CD4-positive, alpha-beta T cell (primary cell): ENCODE measurements at places on chromosomes 4 and X.

GRCh38 chrX:37834937-37835336, 12.4 kb downstream of the DYNLT3 start:
- no peak for DNase-seq

GRCh38 chrX:70033348-70034051, 16.2 kb downstream of the AWAT2 start:
- DNase-seq, result peak; percentile 9

GRCh38 chr4:165612936-165613335, 234.1 kb downstream of the CPE start:
- no peak for DNase-seq

DNA sequence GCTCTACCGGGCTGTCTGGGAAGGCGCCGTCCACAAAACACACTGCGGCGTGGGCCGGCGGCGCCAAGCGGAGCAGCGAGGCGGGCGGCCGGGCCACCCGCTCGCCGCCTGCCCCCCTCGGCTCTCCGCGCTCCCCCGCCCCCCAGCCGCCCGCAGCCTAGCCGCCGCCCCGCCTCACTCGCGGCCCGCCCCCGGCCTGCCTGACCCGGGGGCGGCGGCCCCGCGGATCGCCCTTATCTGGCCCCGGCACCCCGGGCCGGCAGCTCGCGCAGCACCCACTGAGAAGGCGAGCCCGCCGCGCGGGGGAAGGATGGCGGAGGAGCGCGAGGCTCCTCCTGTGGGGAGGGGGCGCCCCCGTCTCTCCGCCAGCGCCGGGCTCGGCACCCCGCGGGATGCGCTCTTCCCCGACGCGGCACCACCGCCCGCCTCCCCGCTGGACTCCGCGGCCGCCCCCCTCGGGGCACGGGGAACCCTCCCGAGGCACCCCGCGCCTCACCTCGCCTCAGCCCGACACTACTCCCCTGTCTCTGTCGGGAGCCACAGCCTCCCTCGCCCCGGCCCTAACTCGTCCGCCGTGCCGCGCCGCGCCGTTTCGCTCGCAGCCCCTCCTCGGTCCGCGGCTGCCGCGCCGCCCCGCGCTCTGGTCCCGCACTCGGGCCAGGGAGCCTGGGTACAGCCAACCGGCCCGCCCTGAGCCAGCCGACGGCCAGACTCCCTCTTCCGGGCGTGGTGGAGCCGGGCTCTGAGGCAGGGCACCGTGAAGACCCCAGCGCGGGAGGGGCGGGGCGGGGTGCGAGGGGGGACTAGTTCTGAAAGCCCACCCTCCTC, 566 bp downstream of the ATP11C start:
- peak; percentile 35 for DNase-seq

DNA sequence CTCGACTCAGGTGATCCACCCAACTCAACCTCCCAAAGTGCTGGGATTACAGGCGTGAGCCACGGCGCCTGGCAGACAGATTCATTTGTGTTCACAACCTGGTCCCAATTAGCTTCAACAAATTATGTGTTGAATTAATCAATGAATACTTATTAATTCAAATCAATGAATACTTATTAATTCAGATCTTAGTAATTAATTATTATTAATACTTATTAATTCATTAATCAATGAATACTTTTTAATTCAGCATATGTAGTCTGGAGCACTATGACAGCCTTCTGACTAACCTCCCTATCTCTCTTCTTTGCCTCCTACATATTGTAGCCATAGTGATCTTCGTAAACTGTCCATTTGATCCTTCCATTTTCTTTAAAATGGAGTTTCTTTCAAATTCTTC, 56.7 kb upstream of the RBPJ start:
- DNase-seq, result no peak

GRCh38 chr4:24598025-24598424, 13.7 kb upstream of the DHX15 start:
- DNase-seq, result no peak

GRCh38 chrX:11265352-11265751, 27.9 kb upstream of the AMELX start:
- DNase-seq, result no peak

DNA sequence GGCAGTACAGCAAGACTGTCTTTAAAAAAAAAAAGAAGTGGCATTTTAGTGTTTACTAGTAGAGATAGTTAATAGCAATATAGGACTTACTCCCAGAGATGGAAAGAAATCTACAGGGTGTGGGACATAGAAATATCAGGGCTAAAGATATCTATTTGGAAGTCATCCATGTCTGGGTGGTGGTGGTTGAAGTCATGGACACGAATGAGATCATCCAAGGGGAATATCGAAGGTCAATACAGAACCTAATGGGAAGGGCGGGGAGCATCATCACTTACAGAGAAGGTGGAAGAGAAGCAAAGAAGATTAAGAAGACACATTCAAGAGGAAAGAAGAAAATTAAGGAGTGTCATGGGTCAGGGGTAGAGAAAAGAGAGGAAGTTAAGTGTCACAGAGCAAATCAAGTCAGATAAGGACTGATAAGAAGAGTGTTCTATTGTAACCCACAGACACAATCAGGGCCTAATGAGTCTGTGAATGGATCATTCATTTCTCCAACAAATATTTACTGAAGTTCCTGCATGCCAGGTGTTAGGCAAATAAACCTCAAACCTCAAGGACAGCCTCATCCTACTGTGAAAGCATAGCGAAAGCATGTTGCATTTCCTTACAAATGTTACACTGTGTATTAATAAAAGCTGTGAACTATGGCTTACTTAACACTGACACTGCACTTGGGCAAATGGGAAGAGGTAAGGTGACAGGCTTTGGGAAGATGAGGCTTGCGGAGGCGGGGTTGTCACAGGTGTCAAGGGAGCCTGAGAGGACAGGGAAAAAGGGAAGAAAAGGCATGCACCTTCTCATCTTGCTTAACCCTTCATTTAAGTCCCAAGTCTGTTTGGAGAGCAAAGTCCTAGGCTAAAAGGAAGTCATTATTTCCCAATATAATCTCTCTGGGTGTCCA, 65.3 kb downstream of the ELOVL6 start:
- DNase-seq, result no peak

GRCh38 chr4:184382189-184382846, 92.0 kb downstream of the IRF2 start:
- DNase-seq, result no peak

DNA sequence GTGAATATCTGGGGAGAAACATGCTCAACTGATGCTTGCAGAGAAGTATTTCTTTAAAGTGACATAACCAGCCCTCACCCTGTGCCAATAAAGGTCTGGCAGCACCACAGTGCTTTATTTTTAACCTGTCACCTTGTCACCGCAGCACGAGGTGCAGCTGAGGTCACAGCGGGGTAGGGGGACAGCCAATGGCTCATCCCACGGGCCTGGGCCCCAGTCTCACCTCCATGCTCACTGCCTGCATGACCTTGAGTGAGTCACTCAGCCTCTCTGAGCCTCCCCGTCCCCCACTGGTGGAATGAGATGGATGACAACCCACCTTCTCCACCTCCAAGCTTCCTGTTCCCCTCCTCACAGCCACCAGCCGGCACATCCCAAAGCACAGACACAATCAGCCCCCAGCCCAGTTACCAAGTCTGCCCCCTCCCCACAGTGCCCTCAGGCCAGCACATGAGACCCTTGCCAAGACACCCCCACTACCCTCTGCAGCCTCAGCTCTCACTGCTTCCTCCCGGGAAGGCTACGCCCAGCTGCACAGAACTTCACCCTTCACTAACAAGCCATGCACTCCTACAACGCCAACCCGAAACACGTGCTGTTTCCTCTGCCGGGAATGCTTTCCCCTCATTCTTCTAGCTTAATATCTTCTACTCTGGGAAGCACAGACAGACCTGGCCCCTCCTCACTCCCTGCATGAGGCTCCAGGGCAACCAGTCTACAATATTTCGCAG, 24.9 kb upstream of the MAN2B2 start:
- DNase-seq, result no peak

GRCh38 chr4:77010841-77011354, 61.3 kb downstream of the SEPTIN11 start:
- DNase-seq, result no peak

DNA sequence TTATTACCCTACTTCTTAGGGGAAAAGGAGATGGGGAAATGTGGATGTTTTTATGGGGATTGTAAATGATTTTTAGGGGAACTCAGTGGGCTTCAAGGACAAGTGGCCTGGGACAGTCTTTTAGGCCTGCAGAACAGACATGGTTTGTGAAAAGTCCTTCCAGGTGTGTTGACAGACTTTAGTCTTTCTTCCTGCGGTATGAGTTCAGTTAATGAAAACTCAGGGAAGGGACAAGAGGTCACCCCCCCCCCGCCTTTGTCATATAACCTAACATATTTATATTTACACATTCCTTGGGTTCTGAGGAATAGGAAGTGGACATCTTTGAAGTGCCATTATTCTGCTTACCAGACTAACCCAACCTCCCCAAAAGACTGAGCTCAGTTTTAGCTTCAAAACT, 31.8 kb downstream of the METAP1 start:
- no peak for DNase-seq

- DNase-seq, result no peak
Measured at GRCh38 chr4:140603286-140603685, 34.5 kb upstream of the UCP1 start.

- no peak for DNase-seq
Measured at GRCh38 chr4:41360214-41360920, 103.6 kb downstream of the UCHL1 start.

GRCh38 chr4:76266627-76267026, 15.1 kb downstream of the FAM47E start:
- no peak for DNase-seq
